ENCODE measurements at places on chromosomes 2 and 18.

DNA sequence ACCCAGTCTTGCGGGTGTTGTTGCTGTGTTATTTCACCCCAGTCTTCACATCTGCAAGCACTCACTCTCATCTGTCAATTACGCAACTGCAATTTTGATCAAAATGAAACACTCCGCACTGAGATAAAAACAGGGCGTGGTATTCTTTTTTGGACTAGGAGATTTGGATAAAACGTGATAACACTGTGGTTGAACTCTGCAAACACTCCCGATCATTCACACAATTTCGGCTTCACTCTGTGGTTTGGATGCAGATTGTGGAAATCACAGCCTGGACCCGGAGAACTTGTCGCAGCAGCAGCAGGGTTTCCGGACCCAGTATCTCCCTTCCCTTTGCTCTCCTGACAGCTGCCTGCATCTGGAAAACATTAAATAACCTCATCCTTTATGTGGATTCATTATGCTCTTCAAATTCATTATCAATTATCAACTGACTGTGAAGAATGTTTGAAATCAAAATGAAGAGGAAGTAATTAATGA, 49.4 kb upstream of the APCDD1 start:
- no peak for DNase-seq

DNA sequence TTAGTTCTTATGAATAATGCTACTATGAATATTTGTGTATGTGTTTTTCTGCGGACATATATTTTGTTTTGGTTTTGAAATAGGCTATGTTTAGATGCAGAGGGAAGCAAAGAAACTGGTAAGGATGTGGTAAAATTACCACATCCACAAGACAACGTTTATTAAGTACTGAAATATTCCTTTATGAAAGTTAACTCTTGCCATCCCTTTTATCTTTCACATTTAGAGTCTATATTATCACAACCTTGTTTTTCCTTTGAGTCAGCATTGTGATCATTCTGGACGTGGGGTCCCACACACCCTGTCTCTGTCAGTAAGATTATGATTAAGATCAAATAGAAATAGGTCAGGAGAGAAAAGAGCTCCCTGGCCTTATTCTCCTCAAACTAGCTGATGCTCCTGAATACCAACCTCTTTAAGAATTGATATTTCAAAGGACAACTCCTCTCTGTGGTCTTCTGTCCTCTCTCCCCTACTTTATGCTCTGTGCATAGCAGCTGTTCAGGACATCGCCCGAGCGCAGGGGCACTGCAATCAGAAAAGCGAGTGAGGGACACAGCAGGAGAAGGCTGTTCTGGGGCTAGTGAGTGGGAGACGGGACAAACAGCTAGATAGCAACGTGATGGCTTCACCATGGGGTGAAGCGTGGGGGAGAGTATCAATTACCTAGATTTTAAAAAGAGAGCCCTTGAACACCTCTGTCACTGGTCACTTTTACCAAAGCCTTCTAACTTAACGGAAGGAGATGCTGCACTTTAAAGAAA, 12.2 kb downstream of the METAP1D start:
- DNase-seq, result no peak

GRCh38 chr2:429575-430254, 141.8 kb upstream of the ALKAL2 start:
- DNase-seq, result no peak

DNA sequence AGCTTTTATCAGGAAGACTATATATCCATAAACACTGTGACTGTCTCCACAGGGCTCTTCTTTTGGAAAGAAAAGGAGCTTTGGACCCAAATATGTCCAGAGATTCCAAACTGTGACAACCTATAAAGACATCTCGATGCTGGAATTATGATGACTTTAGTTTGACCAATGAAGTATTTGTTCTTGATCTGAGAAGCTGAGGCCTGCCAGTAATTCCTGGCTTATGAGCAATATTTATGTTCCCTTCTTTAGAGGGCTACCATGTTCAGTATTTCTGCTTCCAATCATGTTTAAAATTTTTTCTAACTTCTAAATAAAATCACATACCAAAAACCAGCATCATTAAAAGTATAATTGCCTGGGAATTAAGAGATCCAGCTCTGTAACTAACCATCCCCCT, 41.1 kb downstream of the FEZ2 start:
- DNase-seq, result peak; percentile 65

DNA sequence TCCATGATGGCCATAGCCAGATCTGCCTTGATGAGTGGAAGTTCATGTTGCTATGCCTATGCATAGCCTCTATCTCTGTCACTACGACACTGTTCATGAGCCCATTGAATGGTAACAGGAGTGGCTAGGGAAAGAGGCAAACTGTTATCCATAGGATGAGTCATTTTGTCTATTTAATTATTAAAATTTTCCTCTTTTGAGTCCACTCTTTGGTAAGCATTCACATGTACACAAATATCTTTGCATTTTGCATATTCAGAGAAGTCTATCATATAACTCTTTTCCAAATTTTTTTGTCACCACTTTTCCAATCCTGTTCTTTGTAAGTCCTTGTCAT, 364.4 kb downstream of the KCNJ3 start:
- DNase-seq, result no peak

GRCh38 chr18:25310045-25310444, 41.9 kb downstream of the ZNF521 start:
- DNase-seq, result peak; percentile 85

DNA sequence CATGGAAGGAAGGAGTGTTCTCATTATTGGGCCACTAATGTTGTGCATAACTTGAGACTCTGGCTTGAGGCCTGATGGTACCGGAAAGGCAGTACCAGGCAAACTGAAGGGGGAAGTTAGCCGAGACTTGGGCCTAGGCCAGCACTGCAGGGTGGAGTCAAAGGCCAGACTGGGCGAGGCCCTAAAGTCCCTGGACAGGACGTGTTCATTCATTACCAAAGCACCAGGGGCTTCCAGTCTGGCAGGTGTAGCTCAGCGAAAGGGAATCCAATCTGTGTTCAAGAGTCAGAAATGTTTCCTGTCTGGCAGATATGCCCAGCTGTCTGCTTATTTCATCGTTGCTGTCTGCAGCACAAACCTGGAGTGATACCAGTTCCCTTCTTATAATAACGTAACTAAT, 4.7 kb upstream of the ITSN2 start:
- no peak for DNase-seq
